CD4-positive, alpha-beta T cell treated with Interleukin-15 for 4 hours (primary cell): ENCODE measurements at places on chromosomes 3 and 15.
A peak's percentile ranks its signal among the peaks of the same experiment; 100 is the strongest.

DNA sequence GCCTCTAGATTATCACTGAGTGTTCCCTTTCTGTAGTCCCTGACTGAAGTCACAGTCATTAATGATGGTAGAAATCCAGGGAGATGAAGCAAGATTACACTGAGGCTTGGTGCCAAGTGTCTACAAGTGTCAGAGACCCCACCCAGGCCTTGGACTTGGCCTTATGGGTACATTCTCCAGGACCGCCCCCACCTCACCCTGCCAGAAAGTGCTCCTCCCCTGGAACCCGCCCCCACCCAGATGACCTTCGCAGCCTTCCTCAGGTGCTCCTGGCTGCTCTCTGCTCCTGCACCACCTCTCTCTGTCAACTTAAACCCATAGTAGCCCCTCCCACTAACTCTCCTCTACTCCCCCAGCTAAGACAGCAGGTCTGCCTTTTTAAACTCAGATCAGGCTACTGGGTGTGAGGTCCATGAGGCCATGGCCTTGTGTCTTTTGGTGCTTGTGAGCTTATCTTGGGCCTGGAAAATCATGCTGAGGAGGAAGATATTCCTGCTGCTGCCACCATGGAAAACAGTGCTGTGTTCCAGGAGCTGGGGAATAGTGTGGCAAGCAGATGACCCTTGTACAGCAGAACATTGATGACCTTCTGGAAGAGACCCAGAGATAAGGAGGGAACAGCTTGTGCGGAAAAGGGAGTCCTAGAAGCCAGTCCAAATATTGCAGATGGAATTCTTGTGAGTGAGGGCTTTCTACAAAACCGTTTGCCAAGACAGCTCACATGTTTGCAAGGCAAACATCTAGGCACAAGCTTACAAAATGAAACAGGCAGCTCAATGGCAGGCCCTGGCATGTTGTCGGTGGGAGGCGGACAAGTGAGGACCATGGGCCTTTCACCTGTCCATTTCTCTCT is 40.3 kb upstream of the NDUFB4 start:
- DNase-seq: no peak

DNA sequence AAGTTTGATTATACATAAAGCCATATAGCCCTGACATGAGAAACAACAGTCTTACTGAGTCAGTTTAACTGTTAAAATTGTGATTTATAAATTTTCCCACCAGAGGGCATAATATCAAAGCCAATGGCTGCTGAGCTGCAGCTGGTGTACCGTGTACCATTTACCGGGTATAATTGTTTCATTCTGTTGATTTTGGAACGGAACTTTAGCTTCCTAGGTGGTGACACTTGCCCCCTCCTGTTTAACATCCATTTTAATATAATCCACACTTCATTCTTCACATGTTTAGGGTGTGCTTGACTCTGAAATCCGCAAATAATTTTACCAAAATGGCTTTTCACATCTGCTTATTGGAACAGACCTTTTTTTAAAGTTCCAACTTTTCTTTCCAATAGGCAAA is 72.8 kb downstream of the SLC9A9 start:
- peak; percentile 55 for DNase-seq

- no peak for DNase-seq
Observed at GRCh38 chr3:4071481-4072184, 231.5 kb upstream of the SETMAR start.

GRCh38 chr3:190492966-190493365 is 20.9 kb upstream of the IL1RAP start:
- no peak for DNase-seq
